ENCODE measurements at places on chromosomes 12 and 14.

GRCh38 chr14:101246894-101247841, 314.1 kb upstream of the DIO3 start:
- DNase-seq: no peak

DNA sequence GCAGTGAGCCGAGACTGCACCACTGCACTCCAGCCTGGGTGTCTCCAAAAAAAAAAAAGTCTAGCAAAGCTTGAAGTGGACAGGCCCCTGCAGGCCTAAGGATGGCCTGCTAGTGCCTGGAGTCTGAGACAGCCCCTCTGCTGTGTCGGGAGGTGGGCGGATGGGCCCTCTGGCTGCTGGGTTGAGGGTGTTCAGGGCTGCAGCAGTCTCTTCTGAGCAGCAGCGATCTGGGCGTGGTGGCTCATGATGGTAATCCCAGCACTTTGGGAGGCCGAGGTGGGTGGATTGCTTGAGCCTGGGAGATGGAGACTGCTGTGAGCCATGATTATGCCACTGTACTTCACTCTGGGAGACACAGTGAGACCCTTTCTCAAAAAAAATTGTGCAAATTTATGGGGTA, 57.0 kb downstream of the ADCK1 start:
- DNase-seq: no peak

DNA sequence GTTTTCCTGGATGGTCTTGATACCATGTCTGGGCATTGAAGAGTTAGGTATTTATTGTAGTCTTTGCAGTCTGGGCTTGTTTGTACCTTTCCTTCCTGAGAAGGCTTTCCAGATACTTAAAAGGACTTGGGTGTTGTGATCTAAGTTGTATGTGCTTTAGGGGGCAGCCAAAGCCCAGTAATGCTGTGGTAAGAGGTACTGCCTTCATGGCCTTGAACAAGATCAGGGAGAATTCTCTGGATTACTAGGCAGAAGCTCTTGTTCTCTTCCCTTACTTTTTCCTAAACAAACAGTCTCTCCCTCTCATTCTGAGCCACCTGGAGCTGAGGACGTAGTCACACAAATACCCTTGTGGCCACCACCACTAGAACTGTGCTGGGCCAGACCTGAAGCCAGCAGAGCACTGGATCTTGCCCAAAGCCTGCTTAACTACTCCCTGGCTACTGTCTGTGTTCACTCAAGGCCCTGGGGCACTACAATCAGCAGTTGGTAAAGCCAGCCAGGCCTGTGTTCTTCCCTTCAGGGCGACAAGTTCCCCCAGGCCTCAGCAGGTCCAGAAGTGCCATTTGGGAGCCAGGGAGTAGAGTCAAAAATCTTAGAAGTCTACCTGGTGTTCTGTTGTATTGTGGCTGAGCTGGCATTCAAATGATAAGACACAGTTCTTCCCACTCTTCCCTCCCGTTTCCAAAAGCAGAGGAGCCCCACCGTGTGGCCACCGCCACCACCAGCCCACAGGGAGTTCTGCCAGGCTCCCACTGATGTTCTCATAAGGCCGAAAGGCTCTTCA, 11.4 kb downstream of the PRORP start:
- DNase-seq: no peak

GRCh38 chr14:72598306-72598705, 295.6 kb downstream of the DPF3 start:
- DNase-seq: no peak

- DNase-seq: no peak
These were observed 133.4 kb downstream of the RFLNA start for GRCh38 chr12:124428136-124428791.

- no peak for DNase-seq
These were observed 9.6 kb downstream of the CLEC1A start for GRCh38 chr12:10088955-10089900.

- DNase-seq: no peak
These were observed 52.2 kb downstream of the LRP6 start for GRCh38 chr12:12214635-12215131.

GRCh38 chr12:112031472-112031871, 18.2 kb downstream of the ERP29 start:
- DNase-seq: no peak

DNA sequence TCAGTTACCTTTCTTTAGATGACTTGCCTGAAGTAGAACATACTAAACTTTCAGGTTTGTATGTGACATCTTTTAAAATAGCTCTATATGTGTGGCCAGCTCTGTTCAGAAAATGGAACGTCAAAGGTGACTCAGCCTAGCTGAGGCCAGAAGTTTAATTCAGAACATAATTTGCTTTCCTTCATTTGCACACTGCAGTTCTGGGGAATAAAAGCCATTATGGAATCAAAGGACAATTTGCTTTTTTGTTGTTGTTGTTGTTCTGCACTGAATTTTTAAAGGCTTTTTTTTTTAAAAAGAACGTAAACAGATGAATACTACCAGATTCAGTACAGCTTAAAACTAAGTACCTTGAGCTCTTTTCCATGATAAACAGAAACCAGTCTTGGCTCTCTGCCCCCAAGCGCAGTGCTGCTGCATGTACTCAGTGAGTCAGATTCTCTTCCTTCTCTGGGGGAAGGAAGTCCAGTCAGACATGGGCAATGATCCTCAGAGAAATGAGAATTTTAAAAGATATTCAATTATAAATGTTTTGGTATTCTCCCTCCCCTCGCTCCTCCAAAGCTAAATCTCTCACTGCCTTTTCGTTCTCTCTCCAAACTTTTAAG, 644.2 kb downstream of the NOVA1 start:
- no peak for DNase-seq

- DNase-seq: peak; percentile 47
These were observed 121.7 kb downstream of the PPM1H start for GRCh38 chr12:62813031-62813829.

- no peak for DNase-seq
These were observed 304.8 kb upstream of the ATP2B1 start for GRCh38 chr12:90013409-90013808.

DNA sequence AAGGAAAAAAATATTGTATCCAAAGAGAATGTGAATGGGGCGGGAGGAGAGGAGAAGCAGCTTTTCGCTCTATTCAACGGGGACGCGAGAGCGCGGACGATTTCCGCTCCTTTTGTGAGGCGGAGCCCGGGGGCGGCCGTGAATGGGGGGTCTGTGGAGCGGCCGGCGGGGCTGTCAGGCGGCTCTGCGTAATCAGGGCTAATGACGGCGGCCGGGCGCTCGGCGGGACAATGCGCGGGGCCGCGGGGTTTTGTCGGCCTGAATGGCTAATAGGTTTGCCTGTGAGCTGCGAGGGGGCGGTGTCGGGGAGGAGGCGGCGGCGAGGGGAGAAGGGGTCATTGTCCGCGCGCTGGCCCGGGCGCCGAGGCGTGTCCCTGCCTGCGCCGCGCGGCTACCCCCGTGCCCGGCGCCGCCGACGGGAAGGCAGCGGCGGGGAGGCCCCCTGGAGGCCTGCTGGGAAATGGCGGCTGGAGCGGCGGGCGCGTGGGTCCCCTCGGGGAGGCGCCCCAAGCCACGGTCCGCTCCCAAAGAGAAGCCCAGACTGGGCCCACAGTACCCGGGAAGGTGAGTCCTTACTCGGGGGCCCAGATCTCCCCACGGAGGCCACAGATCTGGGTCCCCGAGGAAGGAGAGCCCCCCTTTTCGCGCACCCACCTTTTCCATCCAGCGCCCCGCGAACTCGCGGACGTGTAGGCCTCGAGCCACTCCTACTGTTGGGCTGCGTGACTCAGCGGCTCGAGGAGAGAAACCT, 6.0 kb downstream of the SIX6 start:
- DNase-seq: no peak

DNA sequence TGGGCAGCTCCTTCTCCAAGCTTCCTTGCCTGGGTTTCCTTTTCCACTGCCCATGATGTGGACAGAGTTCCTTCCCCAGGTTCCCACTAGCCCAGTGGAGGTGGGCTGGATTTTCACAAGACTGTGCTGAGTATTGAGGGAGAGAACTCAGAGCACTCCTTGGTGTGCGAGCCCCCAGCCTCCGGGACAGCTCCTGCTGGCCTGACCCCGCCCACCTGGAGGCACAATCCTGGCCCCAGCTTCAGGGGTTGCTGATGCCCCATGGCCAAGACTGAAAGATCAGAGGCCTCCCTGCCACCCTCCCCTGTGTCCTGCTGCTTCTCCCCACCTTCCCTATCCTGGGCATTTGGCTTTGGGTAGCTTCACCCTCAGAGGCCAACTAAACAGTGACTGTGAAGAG, 7.7 kb downstream of the KCNH3 start:
- no peak for DNase-seq

- DNase-seq: peak; percentile 80
These were observed 792 bp upstream of the CHD4 start for GRCh38 chr12:6607751-6608591.

GRCh38 chr12:93850481-93851256, 173.5 kb downstream of the CRADD start:
- no peak for DNase-seq

- DNase-seq: no peak
These were observed 118.9 kb downstream of the NPAS3 start for GRCh38 chr14:33057585-33057984.

DNA sequence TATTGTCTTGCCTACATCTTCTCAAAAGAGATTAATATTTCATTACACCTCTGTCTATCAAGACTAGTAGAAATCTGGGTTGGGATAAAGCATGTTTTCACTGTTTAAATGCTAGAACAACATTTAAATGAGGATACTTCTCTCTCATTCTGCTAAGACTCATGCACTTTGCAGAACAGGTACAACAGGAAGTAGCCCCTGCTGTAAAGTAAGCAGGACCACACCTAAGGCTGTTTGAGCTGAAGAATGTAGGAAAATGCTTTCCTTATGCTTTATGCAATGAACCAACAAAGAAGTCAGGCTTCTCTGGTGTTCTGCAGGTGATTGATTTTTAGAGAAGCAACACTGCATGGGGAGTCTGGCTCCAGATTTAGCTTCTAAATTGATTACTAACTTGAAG, 89.4 kb downstream of the PAX9 start:
- no peak for DNase-seq

- DNase-seq: no peak
These were observed 144.8 kb upstream of the NAV3 start for GRCh38 chr12:77685901-77686300.

- no peak for DNase-seq
These were observed 24.3 kb downstream of the NCOR2 start for GRCh38 chr12:124543052-124543589.

DNA sequence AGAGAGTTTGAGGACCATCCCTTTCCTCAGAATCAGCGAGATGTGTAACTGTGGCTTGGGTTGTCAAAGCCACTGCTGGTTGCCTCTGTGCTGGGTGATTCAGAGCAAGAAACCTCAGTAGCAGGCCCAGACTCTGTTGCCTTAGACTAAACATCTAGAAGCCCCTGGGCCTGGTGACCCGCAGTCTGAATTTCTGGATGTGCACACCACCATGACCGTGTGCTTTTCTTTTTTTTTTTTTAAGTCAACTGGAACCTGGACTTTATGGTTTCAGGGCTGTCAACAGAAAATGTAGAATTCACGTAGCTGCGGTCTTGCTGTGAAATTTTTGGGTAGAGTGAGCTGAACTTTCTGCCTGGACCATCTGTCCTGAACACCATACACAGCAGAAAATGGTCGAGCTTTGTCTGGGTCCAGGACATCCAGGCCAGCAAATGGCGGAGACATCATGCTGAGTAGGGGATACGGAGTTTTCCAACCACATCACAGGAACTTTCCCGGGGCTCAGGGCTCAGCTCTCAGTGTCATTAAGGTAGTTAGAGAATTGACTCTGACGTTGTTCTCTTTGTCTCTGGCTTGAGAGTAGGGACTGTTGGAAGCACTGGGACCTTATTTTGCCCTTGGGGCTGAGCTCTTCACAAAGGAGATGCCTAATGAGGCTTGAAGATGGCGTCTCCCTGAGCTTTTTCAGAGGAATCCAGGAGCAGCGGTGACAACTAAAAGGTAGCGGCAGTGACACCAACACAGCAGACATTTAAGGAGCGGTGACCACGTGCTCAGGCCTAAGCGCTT, 23.0 kb upstream of the BATF start:
- DNase-seq: no peak

GRCh38 chr14:105303949-105304348, 3.1 kb upstream of the BRF1 start:
- DNase-seq: no peak

DNA sequence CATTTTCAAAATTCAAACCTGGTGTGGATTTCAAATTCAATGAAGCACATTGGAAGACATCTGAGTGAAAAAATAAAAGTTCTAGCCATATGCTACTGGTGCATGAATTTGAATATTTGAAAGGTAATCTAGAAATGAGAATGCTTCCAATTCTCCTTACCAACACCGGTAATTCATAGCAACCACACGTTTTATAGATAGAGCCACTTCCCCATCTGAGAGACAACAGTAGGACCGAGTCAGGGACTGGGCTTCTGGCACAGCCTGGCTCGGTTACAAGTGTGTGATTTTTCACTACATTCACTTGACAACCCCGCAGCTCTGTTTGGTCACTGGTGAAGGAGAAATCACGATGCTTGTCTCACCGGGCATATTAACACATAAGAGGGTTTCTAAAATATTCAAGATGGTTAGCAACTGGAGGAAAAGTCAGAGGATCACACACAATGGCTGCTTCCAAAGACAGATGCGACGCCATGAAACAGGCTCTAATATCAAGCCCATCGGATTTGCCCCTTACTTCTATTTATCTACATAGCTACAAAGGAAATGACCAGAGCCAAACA, 86.5 kb upstream of the FOXN3 start:
- no peak for DNase-seq

DNA sequence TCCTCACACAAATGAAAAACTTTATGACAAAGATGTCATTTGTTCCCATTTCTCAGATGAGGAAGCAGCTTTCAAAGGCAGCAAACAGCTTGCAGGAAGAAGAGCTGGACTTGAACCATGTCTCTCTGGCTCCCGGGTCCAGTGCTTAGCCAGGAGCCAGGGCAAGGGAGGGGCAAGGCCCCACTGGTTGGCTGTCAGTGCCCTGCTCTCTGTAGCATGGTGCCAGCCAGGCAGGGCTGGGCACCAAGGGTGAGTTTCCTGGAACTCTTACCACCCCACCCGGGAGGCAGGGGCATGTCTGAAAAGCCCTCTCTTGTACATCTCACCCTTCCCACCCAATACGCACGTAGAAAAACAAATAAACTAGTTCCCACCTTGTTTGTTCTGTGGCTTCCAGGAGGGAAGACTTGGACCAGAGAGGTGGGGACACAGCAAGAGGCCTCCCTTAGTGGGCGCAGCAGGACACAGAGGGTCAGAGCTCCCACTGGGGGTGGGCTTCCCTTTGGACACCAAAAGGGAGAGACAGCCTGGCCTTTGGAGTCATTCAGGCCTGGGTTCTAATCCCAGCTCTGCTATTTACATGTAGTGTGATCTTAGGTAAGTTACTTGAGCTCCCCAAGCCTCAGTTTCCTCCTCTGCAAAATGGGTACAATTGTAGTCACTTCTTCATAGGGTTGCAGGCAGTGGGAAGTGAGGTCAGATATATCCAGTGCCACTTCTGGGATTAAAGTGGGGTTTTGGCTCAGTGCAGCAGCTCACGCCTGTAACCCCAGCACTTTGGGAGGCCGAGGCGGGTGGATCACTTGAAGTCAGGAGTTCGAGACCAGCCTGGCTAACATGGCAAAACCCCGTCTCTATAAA, 17.2 kb downstream of the TRPV4 start:
- DNase-seq: no peak
